ENCODE measurements at places on chromosomes 16 and 17.

GRCh38 chr16:4561596-4561995 lies 5.5 kb downstream of the C16orf96 start:
- DNase-seq = no peak

DNA sequence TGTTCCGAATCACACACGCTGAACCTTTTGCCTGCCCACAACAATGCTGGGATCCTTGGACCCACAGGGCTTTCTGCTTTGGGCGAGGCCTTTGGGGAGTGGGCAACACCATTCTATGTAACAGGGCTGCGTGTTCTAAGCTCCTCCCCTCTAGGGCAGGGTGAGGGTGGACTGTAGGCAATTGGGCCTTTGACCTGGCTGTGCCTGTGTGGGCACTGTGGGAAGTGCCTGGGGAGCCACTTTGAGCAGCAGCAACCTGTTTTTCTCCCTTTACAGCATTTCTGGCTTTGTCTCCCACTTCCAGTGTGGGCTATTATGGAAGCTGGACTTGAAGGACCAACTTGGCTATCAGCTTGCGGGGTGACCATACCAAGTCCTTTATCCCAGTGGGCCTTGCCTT lies 128.9 kb upstream of the WSCD1 start:
- no peak for DNase-seq

- DNase-seq = no peak
Measured at GRCh38 chr16:51922476-51922875, 624.5 kb downstream of the TOX3 start.

DNA sequence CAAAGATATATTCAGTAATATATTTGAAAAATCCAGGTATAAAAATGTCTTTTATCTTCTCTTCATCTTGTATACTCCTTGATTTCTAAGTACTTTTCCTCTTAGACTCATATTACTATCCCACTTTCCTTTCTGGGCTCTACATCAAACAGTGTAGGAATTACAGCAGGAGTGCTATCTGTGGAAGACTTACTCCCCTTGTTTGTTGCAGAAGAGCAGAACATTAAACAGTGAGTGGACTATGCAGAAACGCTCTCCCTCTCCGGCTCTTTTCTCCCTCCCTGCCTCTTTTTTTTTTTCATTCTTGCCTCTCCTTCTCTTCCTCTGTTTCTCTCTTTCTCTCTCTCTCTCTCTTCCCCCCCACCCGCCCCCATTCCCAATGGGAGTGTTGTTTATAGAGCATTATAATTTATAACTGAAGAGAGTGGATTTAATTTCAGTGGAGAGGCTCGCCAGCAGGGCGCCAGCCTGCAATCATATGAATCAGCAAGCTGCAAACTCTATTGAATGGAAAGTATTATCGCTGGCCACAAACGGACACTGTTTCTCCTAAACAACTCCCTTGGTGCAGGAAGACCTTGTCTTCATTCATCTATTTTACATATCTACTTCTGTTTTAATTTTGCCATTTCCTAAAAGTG lies 242.3 kb upstream of the TBX2 start:
- DNase-seq = no peak

GRCh38 chr17:80146121-80147034 lies 550 bp downstream of the EIF4A3 start:
- DNase-seq = peak; percentile 9

- DNase-seq = no peak
Measured at GRCh38 chr17:40364906-40365305, 369 bp upstream of the GJD3 start.

GRCh38 chr16:26005336-26005735 lies 313.6 kb downstream of the HS3ST4 start:
- no peak for DNase-seq

DNA sequence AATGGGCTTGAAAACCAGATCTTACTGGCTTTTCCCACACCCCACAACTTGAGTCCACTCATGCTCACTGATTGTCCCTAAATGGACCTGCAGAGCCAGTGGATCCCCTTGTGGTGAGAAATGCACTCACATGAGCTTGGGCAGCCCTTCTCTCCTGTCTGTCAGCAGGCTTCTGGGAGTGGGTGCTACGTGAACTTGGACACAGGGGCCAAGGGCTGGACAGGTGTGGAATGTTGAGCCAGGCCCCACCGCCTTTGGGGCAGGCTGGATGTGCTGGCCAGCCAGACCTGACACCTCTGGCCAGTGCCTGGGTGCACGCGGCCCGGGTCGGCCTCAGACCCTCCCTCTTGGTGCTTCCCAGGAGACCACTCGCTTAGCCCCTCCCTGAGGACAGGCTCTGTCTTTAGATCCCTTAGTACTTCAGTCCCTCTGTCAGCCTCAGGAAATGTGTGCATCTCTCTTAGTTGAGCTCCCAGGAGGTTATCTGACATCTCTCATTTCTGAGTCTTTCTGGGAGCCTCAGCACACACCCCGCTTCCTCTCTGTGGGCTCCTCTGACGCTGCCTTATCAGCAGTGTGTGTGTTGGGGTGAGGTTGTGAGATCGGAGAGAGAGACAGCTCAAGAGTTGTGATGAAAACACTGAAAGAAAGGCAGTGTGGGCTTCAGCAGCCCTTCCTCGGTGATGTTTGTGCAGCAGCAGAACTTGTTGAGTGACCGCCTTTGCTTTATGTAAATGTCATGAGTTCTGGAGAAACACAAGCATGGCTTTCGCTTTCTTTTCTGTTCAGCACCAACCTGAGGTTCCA lies 117.0 kb downstream of the RAB11FIP4 start:
- no peak for DNase-seq

DNA sequence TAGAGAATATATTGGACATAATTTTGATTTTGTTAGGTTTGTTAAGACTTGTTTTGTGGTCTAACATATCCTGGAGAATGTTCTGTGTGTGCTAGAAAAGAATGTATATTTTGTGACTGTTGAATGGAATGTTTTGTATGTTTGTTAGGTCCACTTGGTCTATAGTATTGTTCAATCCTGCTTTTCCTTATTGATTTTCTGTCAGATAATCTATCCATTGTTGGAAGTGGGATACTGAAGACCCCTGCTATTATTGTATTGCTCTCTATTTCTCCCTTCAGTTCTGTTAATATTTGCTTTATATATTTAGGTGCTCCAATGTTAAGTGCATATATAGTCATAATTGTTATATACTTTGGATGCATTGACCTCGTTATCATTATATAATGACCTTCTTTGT lies 33.0 kb upstream of the NKD1 start:
- DNase-seq = no peak

GRCh38 chr16:20084624-20085226 lies 11.0 kb upstream of the GPR139 start:
- no peak for DNase-seq

- no peak for DNase-seq
Measured at GRCh38 chr17:48016112-48016511, 21.5 kb downstream of the COPZ2 start.

DNA sequence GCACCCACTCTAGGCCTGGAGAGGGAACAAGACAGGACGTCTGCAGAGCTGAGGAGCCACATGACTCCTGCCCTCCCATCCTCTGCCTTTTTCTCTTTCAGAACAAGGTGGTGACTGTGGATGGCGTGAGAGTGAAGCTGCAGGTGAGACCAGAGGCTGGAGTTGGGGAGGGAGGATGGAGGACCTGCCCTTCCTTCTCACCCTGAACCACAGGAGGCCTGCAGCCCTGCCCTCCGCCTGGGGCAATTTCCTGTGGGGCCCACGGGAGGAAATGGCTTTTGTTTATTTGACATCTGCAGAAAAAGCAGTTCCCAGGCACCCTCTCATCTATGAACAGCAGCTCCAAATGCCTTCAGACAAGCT lies 5.1 kb downstream of the RAB37 start:
- no peak for DNase-seq

- DNase-seq = no peak
Measured at GRCh38 chr16:55189682-55190636, 134.0 kb upstream of the IRX6 start.

DNA sequence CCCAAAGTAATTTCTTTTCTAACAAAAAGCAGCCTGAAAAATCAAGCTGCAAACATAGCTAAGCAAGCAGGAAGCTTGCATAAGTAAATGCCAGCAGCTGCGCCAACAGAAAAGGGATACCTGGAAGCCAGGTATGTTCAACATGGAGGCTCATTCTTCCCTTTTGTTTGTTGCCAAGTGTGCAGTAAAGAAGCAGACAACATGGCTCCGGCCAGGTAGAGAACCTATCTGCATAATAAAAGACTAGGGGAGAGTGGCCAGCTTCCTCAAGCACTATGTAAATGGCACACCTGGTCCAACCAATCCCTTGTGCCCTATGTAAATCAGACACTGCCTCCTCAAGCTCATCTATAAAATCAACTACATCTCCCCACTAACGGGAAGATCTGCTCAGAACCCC lies 1407.0 kb downstream of the CDH11 start:
- DNase-seq = no peak

DNA sequence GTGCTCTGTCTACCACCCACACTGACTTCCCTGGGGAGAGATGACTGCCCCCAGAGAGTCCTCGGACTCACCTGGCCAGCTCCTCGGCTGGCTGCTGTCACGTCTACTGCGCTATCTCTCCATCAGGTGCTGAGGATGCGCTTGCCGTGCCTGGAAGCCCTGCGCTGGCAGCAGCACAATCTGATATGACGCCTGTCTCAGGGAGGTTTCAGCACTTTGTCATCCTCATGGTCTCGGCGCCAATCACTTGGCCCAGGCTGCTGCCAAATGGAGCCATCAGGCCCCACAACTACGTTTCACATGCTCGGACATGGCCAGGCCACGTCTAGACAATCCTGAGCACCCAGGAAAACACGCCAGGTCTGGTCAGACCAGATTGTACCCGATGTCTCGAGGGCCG lies 46.7 kb downstream of the FOXL1 start:
- DNase-seq = no peak

DNA sequence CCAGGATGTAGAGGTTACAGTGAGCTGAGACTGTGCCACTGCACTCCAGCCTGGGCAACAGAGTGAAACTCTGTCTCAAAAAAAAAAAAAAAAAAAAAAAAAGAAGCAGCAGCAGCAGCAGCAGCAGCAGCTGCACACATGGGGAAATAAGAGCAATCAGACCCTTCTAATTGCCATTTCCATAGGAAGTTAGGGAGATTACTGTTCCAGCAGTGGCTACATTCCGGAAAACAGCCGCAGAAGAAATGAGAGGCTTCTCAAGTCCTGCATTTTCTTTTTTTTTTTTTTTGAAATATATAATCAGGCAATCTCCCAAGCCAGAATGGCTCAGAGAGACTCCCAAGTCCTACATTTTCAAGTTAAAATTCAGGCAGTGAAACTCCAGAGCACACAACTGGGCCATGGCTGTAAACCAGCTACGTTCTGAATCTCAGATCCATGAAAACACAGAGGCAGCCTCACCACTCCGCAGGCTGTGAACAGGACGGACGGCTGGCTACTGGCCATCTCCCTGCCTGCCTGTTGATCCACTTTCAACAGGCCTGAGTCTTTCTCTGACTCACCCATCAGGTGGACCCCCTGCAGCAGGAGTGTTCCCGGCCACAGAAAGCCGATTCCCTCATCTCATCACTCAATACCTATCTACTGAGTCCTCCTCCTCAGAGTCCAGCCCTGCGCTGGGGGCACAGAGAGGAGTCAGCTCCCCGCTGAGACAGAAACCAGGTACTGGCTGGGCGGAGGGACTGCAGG lies 15.0 kb downstream of the TRPV1 start:
- DNase-seq = no peak

- no peak for DNase-seq
Measured at GRCh38 chr17:50556803-50557202, 3.7 kb upstream of the CACNA1G start.

DNA sequence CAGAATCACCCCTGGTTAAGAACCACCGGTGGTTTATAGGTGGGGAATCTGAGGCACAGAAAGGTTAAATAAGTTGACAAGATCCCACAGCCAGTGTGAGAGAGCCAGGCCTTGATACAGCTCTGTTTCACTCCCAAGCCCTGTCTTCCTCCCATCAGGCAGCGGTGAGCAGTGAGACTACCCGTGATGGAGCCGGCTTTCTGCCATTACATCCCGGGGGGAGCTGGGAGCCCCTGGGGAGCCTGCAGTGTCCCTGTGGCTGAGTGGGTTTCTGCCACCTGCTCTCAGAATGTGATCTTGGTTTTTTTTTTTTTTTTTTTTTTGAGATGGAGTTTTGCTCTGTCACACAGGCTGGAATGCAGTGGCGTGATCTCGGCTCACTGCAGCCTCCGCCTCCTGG lies 66.4 kb downstream of the ABCC1 start:
- no peak for DNase-seq

DNA sequence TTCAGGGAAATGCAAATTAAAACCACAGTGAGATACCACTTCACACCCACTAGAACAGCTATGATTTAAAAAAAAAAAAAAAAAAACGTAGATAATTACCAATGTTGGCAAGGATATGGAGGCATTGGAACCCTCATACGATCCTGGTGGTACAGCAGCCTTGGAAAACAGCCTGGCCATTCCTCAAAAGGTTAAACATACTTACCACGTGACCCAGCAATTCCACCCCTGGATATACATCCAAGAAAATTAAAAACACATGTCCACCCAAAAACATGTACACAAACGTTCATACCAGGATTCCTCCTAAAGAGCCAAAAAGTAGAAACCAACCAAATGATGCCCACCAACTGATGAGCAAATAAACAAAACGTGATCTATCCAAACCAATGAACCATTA lies 68.1 kb downstream of the GAS7 start:
- no peak for DNase-seq

DNA sequence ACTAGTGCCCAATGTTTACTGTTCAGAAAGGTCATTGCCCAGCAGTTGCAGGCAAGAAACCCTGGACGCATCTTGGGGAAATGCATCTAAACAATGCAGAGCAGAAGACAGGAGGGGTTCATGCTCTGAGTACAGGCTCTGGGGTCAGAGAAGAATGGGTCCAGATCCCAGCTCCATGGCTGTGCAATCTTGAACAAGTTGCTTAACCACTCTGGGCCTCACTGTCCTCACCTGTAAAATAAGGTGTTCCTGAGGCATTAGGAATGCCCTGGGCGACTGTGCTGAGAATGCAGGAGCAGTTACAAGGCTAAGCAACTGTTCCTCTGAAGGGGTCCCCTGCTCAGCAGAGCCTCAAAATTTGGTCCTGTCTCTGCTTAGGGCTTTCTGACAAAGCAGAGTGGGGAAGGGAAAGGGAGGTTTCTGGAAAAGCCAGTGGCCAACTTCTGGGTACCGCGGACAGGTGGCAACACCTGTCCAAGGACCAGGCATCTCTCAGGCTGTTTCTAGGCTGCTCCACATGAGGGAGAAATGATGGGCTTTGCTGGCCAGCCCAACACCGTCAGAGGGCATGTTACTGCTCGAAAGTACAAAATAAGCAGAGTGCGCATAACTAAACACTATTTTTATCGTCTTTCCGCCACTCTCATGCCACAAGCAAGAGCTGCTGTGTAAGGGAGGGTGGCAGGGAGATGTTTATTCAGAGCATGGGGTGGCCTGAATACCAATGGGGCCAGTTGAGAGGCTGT lies 176.8 kb downstream of the XYLT1 start:
- no peak for DNase-seq

GRCh38 chr16:14070555-14070876 lies 603 bp upstream of the MRTFB start:
- DNase-seq = no peak

All from stimulated activated CD4-positive, alpha-beta T cell treated with anti-CD3 and anti-CD28 coated beads, TNF-alpha, amount 100 ng/mL, for 4 hours (primary cell).